NCI-H2227 treated with DMSO at 0.1 percent for 48 hours (cell line): ENCODE measurements at places on chromosomes 12 and 14.

GRCh38 chr12:82523996-82524395 lies 162.7 kb upstream of the TMTC2 start:
- no peak for DNase-seq

DNA sequence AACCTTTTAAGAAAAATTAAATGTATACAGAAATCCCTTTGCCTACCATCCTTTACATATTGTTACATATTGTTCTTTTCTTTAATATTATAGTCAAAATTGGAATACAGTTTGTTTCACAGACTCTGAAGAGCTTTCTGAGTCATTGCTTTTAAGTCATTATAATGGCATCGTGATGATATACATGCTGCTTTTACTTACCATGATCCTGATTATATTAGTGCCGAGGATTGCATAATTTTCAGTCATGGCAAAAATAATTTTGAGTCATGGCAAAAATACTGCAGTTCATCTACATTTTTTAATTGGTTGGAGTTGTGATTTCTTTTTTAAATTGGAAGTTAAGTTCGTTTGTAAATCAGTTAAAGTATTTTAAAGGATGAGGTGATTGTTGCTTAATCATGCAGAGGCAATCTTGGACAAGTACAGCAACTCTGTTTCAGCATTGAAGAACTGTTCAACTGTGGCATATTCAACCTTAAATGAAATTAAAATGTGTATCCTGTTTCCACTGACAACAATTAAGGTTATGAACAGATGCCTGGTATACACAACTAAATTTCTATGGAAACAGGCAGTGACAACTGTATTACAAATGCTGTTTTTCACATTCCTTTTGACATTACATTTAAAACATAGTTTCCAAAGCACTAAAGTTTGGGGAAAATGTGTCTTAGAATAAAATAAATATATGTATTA lies 142.3 kb downstream of the PCNX1 start:
- DNase-seq = no peak

DNA sequence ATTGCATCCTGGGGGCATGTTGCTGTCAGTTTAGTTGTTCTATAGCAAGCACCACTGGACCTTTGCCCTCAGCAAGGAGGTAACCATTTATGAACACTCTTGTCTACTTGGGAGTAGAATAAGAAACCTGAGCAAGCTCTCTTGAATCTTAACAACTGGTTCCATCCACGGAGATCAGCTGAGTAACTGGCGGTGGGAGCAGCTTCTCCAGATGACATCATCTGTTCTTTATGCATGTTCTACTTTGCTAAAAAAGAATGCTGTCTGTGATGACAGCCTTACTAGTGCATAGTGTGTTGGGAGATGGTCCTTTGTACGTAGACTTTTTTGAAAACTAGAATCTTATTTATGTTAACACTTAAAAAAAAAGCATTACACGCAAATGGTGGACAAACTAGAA lies 17.7 kb downstream of the SLC4A8 start:
- DNase-seq = peak; percentile 40

DNA sequence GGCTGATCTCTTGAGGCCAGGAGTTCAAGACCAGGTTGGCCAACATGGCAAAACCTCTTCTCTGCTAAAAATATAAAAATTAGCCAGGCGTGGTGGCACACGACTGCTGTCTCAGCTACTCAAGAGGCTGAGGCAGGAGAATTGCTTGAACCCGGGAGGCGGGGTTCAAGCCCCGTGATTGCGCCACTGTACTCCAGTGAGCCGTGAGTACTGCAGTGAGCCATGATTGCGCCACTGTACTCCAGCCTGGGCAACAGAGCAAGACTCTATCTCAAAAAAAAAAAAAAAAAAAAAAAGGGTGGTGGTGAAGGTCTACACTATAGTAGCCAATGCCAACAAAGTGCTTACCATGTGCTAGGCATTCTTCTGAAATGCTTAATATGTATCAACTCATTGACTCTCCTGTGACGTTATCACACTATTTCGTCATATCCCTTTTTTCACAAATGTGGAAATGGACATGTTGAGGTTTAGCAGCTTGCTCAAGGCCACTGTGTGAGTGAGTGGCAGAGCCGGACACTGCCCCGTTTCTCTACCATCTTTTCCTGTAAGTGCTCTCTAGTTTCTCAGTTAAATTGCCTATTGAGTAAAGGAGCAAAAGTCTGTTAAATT lies 59.6 kb downstream of the GNS start:
- DNase-seq = no peak

DNA sequence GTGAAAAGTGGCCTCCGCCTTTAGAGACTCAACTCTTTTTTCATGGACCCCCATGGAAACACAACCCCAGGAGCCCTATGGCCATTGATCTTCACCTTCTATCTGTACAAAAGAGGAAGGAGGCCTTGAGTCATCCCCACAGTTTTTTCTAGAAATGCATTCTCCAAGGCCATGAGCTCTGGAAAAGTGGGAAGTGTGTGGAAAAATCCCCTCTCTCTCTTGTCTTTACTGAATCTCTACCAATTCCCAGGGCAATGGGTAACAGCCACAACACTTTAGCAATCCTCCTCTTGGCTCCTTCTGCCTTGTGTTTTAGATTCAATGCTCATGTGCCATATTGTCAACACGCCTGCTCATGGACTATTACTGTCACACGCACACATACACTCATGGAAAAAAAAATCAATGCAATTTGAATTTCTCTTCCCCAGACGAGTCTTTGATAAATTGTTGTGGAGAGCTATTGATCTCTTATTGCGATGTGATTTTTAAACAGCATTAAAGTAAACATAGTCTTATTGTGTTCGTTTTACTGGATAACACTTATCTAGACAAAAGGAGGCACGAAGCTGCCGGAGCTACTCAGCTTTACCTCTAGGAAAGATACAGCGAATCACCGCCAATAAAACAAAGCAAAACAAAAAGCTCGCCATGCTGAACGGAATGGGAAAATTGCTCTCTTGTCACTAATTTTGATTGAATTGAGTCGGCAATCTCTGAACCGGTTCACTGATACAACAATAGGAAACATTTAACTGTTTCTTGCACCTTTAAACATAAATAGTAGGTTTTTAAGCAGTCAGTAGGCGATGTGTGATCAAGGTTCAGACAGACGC lies 260.3 kb downstream of the VRK1 start:
- no peak for DNase-seq

GRCh38 chr14:33928895-33929294 lies 22.0 kb downstream of the EGLN3 start:
- DNase-seq = no peak

DNA sequence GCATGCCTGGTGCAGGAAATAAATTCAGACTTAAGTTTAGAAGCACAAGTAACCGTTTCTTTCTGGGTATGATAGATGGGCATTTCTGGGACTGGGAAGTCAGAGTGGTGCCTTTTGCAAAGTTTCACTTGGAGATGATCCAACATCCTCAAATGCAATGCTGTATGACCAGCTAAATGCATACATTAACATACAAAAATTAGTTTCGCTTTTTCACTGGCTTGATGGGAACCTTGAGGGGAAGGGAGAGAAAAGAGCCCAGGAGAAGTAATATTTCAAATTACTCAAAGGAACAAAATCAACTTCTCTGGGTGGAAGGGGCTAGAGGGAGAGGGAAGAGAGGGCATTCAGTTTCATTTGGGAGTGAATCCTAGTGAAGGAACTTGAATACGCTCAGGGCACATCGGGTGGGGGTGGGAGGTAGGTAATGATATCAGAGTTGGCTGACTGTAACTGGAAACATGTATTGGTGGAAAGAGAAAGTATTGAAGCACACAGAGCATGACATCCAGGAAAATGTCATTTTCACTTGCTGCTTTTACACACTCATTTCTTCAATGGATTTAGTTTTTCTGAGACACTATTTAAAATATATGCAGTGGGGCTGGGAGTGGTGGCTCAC lies 175.5 kb downstream of the PTPRO start:
- DNase-seq = no peak

- no peak for DNase-seq
Observed at GRCh38 chr12:132353811-132354210, 24.4 kb upstream of the GALNT9 start.

DNA sequence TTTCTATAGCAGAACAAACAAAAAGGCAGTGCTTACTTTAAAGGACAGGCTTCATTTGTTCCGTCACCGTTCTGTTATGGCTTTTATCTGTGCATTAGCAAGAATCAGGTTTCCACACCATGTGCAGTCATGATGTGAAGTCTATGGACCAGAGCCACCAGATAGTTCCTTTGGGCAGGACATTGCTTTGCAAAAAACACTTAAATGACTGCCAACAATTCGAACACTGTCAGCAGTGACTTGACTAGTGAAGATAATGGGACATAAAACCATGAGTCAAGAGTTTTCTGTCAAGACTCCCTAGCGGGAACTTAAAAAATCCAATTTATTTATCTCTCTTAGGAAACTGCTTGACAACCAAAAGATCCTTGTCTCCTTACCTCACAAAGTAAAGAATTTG lies 80.3 kb downstream of the NKX2-1 start:
- DNase-seq = no peak

DNA sequence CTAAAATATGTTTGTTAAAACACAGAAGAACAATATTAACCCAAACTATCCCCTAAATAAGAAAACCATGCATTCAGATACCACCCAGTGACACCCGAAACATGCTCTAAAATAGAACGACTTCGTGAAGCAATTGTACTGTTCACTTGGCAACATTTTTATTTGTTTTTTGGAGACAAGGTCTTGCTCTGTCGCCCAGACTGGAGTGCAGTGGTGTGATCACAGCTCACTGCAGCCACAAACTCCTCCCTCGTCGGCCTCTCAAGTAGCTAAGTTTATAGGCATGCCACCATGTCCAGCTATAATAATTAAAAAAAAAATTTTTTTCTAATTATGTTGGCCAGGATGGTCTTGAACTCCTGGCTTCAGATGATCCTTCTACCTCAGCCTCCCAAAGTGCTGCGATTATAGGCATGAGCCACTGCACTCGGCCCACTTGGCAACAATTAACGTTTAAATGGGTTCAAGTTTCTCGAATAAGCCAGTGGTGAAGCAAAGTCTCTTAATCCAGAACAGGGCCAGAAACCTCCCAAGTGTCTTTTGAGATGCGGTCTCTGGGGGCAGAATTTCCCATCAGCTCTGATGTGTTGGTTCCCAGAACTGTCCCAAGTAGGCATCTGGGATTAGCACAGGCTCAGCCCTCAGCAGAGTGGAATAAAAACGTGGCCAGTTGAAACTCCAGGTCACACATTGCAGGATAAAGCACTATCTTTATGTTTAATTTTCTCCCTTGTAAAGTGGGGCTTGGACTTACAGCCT lies 74.5 kb downstream of the TMCC3 start:
- DNase-seq = no peak

DNA sequence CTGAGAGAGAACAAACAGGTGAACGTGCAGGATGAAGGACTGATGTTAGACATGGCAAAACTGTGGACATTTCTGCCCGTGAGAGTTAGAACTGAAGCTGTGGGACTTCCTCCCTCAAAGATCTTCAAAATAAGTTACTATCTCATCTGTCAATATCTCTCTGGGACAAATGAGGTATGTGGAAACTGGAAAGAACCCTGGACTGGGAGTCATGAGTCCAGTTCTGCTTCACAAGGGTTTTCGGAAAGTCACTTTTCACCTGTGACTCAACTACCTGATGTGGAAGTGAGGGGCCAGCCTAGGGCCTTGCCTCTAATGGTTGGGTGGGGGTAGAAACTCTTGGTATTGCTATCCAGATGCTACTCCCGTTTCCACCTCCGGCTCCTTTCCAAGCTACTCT lies 47.3 kb downstream of the RAB35 start:
- no peak for DNase-seq

- DNase-seq = no peak
Observed at GRCh38 chr14:76717508-76718290, 43.6 kb upstream of the VASH1 start.

DNA sequence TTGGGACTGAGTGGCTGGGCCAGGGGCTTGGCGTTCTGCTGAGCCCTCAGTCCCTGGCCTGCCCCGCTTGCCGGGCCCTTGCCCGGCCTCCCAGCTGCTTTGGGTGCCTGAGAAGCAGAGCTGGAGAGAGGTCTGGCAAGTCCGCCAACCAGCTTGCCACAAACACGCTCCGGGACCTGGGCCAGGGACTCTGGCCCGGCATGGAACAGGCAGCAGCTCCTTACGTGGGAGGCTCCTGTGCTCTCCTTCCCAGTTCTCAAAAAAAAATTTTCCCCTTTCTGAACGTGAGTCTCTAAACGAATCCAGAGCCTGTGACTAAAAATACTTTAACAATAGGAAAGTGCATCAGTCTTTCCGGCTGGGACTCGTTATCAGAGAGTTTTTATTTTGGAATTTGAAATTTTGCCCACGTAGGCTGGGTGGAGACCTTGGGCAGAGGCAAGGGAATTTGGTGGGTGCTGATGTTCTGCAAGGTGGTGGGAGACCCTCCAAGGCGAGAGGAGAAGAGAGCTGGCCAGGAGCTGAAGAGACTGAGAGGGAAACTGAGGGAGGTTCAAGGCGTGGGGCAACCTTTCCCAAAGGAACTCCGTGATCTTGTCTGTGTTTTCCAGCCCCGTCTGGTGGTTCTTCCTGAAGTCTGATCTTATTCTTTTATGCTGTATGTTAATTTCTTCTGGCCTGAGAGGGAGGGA lies 6.8 kb upstream of the NR4A1 start:
- DNase-seq = no peak

- DNase-seq = no peak
Observed at GRCh38 chr12:77648716-77649115, 182.0 kb upstream of the NAV3 start.

DNA sequence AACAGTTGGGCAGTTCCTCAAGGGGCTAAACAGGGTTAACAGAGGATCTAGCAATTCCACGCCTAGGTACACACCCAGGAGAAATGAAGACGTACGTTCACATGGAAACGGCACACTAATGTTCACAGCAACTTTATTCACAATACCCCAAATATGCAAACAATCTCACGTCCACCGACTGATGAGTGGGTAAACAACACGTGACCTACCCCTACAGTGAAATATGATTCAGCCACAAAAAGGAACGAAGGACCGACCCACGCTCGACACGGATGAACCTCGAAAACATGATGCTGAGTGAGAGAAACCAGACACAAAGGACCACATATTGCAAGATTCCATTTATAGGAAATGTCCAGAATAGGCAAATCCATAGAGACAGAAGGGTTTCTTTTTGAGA lies 112.7 kb downstream of the NCOR2 start:
- DNase-seq = no peak
